NCI-H748 treated with DMSO at 0.1 percent for 48 hours (cell line): ENCODE measurements at places on chromosomes 1 and 21.

DNA sequence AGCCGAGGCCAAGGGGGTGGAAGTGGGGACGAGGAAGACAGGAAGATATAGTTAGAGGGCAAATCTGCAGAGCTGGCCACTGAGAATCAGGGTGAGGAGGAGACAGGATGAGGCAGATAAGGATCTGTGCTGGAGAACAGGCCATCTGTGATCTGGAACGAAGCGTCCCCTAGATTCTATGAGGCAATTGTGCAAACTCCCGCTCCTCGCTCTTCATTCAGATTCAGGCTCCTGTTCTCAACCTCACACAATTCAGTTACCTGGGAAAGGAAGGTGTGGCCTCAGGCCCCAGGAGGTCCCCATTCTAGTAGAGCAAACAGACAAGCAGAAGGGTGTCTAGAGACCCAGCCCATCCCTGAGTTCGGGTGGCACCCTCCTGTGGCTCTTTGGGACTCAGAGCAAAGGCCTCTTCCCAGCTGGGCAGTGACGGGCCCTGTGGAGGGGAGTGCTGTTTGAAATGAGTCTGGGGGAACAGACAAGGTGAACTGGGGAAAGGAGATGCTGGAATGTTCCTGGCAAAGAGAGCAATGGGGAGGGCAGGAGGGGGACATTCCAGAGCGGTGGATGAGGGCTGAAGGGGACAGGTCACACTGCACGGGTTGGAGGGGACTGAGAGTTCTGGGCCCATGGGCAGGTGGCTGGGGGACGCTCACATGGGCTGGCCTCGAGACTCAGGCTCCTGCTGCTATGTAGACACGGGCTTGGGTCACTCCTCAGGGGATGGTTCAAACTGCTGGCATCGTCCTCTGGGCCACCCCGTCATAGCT lies 39.9 kb upstream of the AJAP1 start:
- DNase-seq = no peak

DNA sequence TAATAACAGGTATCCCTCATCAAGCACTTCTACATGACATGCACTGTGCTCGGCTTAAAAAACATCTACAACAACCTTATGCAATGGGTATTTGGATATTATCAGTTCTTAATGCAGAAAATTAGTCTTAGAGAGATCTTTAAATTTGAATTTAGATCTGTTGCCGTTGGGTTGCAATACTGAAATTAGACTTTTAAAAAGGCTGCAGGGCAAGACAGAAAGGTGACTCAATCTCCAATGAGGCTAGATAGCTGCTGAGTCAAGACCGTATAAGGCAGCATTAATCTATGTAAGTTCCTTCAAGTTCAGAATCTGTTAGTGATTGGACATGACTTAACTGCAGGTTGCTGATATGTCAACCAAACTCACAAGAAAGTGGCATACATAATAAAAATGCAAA lies 37.3 kb downstream of the OLFM3 start:
- no peak for DNase-seq

DNA sequence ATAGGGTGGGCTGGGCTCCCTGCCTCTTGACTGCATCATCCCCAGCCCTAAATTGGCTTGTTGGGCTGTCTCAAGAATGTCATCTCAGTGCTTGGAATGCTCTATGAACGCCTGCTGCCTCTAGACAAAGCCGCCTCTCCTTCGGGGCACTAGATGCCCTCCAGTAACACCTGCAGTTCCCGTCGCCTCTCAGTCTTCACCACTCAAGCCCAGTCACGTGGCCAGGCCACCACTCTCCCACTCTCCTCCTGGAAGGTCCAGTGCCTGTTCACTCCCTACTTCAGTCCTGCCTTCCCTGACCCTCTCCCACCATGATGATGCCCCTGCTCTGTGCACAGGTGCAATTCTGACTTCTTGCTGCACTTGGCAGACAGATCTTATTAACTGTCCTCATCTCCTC lies 7.0 kb downstream of the TAS1R2 start:
- no peak for DNase-seq

- no peak for DNase-seq
Measured at GRCh38 chr1:43423672-43424550, 29.8 kb downstream of the HYI start.

DNA sequence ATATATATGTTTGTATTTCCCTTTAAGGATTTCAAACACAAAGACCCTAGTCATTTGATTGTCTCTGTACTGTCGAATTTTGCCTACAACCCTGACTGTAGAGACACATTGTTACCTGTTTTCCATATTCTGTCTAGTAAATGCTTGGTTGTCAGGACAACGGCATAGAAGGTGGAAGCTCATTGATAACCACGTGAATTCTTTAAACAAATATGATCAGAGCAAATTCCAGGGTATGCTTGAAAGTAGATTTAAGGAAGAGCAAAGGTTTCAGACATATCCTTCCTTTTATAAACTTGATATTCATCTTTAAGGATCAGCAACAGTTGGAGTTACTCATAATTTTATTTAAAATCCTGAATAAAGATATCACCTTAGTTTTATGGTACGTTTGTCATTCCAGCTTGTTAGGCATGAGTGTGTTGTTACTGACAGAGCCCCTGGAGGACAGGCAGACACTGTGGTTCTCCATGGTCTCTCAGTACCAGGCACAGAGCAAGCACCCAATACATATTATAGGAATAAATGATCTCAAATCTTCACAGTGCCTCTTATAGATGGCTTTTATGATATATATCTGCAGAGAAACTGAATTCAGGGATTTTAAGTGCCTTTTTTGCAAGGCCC lies 203.2 kb downstream of the FGGY start:
- DNase-seq = no peak

GRCh38 chr1:64942675-64943074 lies 23.7 kb downstream of the JAK1 start:
- no peak for DNase-seq

DNA sequence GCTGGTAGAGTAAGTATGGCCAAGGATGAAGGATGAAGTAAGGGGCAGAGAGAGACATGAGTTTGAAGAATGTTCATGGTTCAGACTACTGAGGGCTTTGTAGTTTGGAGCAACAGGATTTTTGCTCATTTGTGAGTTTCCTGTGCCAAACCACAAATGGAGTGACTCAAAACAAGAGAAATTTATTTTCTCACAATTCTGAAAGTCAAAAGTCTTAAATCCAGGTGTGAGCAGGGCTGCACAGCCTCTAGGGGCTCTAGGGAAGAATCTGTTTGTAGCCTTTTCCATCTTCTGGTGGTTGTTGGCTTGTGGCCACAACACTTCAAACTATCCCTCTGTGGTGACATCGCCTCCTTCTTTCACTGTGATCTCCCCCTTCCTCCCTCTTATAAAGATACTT lies 58.9 kb downstream of the RHOU start:
- DNase-seq = no peak

DNA sequence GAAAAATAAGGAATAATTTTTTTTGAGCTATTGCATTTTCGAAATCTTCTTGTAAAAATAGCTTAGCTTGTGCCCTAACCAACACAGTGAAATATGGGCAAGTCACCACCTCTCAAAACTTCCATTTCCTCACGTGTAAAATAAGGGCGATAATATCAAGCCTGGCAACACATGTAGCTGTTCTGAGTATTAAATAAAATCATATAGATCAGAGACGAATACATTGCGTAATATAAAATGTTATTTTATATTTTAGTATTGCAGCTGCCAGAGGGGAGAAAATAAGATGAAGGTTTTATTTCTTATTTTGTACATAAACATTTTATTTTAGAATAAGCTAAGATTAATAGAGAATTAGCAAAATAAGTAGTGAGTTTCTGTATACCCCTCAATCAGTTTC lies 85.9 kb downstream of the C21orf91 start:
- DNase-seq = no peak

- no peak for DNase-seq
Measured at GRCh38 chr1:12372761-12373160, 142.9 kb downstream of the VPS13D start.

GRCh38 chr1:225412803-225413351 lies 15.0 kb downstream of the LBR start:
- no peak for DNase-seq

- DNase-seq = no peak
Measured at GRCh38 chr1:119279456-119280381, 88.9 kb upstream of the HAO2 start.

GRCh38 chr1:21702780-21703179 lies 33.6 kb upstream of the RAP1GAP start:
- no peak for DNase-seq

DNA sequence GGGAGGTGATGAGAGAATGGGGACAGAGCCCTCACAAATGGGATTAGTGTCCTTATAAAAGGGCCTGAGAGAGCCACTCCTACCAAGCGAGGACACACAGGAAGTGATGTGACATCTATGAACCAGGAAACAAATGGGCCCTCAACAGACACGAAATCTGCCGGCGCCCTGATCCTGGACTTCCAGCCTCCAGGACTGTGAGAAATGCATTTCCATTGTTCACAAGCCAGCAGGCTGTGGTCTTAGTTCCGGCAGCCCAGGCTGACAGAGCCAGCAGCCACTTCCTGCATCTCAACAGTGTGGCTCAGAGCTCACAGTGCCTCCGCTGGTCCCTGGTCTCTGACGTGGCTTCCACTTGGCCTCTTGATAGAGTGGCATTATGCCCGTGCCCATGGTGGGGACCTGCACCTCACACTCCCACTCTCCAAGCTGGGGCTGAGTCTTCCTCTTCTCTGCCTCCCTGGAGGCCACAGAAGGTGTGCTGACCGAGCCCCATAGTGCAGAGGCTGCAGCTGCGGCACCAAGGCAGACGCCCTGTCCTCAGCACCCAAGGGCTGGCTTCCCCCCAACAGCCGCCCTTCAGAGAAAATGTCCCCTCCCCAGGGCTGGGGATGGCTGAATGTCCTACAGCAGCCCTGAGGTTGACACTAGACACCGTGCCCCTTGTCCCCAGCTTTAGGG lies 44.9 kb downstream of the ACOT7 start:
- DNase-seq = no peak

DNA sequence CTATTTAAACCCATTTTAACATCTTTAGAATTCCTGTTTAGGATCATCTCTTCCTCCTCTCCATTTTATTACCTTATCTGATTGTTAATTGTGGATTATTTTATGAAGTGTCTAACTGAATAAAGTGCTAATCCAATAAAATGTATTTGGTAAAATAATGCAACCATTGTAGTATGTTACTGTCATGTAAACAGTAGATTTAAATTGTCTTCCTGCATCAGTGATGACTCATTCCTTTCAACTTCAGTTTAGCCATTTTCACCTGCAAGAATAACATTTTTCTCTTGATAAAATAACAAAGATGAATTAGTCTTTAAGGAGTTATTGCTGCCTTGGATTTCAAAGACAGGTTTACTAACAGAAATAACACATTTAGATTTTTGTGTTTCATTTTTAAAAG lies 5.4 kb downstream of the PPP2R5A start:
- DNase-seq = no peak

GRCh38 chr1:232940262-232940661 lies 10.1 kb upstream of the NTPCR start:
- DNase-seq = no peak

GRCh38 chr1:51768971-51769588 lies 109.4 kb downstream of the NRDC start:
- DNase-seq = peak; percentile 15
